ENCODE measurements at places on chromosomes 3 and 15.

DNA sequence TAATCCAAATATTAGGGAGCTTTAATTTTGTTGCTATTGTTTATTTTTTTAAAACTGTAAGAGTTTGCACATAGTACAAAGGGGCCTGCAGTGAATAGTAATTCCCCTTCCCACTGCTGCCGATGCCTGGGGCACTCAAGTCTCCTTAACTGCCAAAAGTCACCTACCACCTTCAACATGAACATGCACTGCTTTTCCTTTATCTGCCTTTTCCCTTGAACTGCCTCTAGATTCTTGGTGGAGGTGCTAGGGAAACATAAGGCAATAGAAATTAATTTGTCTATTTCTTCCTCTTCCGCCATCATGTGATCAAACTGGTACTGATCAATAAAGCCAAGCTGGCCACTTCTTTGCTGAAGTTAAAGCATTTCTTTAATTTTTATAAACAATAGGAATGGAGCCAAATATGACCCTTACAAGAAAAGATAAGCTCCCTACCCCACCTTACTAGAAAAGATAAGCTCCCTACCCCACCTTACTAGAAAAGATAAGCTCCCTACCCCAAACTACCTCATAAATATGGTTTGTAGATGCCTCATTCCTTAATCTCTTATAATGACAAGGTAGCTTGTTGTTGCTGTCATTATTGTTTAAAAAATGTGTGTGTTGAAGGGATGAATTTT is 17.4 kb upstream of the ACAP2 start:
- no peak for DNase-seq

DNA sequence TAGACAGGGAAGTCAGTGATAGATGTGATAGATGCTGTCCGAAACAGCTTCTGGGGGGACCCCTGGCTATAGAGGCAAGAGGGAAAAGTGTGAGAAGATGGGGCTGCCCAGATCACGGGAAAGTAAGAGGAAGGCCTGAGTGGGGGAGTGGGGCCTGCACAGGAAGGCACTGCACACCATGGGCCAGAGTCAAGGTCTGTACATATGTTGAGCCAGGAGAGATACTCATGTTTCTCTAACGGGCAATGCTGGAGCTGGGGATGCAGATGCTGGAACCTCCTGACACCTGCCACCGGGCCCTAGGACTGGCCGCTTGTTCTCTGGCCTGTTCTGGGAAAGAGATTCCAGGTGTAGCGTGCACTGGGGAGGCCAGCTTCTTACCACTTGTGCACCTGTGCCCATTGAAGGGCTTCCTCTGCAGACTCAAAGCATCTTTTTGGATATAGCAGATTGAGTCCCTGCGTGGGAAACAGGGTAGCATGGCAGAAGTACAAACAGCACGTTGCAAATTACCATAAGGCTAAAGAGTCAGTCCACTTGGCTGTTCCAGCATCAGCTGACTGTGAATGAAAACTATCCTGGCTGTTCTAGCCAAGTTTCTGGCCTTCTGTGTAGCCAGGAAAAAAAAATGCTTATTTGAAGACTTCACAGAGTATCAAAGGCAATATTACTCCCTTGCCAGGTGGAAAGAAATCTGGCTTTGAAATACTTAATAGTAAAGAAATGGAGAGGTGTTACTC is 77.1 kb upstream of the GSK3B start:
- no peak for DNase-seq

- DNase-seq = no peak
Measured at GRCh38 chr15:86849136-86849535, 769.5 kb downstream of the AGBL1 start.

DNA sequence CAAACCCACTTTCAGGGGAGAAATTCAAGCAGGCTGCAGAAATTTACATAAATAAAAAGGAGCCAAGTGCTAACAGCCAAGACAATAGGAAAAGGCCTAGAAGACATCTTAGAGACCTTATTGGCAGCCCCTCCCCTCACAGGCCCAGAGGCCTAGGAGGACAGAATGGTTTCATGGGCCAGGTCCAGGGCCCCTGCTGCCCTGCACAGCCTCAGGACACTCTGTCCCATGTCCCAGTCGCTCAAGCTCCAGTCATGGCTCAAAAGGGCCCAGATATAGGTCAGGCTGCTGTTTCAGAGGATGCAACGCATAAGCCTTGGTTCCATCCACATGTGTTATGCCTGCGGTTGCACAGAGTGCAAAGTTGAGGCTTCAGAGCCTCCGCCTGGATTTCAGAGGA is 55.8 kb downstream of the SLC41A3 start:
- DNase-seq = no peak

- DNase-seq = no peak
Measured at GRCh38 chr3:12990306-12990705, 82.9 kb downstream of the IQSEC1 start.

Data from activated effector memory CD4-positive, alpha-beta T cell treated with anti-CD3 and anti-CD28 coated beads, Interleukin-2, amount 50 U/mL, for 16 hours (primary cell).